ENCODE measurements at places on chromosomes 4 and X.

GRCh38 chrX:44025555-44025954, 52.4 kb upstream of the NDP start:
- no peak for DNase-seq

GRCh38 chr4:8919651-8920288, 48.1 kb upstream of the HMX1 start:
- DNase-seq = peak; percentile 14

DNA sequence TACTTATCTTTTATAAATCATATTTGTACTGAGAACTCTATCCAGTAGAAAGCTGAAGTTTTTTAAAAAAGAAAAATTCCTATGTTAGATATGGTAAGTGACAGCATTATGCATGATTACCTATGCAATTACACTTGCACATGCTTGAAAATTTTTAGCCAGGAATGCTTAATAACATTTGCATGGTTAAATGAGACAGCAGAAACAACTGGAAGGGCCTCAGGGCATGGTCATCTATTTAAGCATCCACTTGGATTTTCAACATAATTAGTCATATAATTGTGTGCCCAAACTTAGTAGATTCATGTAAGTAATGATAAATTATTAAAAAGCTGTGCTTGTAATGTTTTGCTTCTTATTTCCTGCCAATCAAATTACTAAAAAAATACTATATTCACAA, 151.9 kb downstream of the TTC29 start:
- no peak for DNase-seq

- no peak for DNase-seq
Measured at GRCh38 chrX:115402299-115402698, 112.8 kb downstream of the LUZP4 start.

DNA sequence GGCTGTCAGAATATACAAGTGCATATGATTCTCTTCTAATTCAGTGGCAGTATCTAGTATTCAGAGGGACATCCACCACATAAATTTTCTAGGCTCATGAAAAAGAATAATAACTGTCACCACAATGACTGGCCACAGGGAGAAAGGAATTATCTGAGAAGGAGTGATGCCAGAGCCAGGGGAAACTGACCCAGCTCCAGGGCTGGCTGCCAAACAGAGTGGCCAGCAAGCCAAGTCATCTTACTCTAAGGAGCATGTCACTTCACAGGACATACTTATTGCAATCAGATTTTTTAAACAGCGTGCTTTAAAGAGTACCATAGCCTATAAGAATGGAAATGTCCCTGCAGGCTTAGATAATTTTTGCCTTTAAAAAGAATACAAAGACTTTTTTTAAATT, 5.8 kb upstream of the SEPTIN11 start:
- DNase-seq = no peak

- no peak for DNase-seq
Measured at GRCh38 chr4:102683881-102684609, 76.7 kb downstream of the MANBA start.

DNA sequence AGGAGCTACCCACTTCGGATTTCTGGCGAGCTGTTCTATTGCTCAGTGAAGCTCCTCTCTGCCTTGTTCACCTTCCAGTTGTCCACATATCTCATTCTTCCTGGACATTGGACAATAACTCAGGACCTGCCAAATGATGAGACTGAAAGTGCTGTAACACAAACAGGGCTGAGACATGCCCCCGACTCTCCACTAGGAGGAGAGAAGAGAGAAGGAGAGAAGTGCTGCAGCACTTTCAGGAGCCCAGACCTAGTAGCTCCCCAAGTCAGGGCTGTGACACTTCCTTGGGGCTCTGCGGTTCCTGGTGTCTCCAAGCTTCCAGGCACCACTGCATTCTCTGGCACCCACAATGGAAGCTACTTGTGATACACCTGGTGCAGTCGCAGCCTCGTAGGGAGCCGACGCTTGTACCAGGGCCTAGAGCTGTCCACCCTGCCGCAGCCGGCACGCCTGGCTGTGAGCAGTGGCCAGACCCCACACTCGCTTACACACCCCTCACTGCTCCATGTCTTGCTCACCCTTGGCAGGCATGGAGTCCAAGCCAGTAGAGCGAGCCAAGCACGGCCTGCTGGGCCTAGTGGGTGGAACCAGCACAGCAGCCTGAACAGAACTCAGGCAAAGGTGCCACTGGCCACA, 234.9 kb downstream of the TECRL start:
- DNase-seq = no peak

DNA sequence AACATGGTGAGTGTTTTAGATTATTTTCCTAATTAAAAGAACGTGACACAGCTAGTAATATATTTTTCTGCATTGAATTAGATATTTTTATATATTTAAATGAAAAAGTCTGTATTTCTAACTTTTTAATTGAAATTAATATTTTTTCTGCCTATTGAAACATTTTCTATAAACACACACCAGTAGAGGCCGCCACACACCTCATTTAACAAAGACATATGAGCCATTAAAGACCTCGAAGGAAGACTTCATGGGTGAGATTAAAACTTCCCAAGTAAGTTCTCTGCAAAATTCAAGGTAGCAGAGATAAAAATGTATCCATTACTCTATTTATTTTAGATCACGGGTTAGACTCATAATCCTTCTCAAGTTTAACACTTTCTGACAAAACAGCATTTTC, 8.3 kb downstream of the SLITRK2 start:
- no peak for DNase-seq

- DNase-seq = no peak
Measured at GRCh38 chr4:65007841-65008439, 598.7 kb upstream of the TECRL start.

DNA sequence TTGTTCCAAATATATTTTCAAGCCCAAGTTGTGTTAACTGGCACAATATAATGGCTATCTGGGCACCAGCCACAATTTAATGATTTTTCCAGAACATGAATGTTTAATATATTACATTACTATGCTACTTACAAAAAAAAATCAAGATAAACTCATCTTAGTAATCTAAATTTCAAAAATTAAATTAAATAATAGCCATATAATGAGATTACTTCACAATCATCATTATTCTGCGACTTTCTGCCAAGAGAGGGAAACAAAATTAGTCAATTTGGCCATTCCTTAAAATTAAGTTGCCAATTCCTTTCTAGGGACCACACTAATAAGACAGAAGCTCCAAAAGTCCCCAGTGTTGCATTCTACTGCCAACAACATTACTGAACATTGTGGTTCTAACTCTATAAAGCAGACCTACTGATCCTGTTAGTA, 7.5 kb downstream of the NEK1 start:
- DNase-seq = no peak

- DNase-seq = no peak
Measured at GRCh38 chrX:109679820-109680219, 53.2 kb downstream of the ACSL4 start.

- DNase-seq = no peak
Measured at GRCh38 chrX:139094671-139095592, 383.4 kb upstream of the FGF13 start.

GRCh38 chr4:180581061-180581460, 1662.1 kb upstream of the TENM3 start:
- no peak for DNase-seq

DNA sequence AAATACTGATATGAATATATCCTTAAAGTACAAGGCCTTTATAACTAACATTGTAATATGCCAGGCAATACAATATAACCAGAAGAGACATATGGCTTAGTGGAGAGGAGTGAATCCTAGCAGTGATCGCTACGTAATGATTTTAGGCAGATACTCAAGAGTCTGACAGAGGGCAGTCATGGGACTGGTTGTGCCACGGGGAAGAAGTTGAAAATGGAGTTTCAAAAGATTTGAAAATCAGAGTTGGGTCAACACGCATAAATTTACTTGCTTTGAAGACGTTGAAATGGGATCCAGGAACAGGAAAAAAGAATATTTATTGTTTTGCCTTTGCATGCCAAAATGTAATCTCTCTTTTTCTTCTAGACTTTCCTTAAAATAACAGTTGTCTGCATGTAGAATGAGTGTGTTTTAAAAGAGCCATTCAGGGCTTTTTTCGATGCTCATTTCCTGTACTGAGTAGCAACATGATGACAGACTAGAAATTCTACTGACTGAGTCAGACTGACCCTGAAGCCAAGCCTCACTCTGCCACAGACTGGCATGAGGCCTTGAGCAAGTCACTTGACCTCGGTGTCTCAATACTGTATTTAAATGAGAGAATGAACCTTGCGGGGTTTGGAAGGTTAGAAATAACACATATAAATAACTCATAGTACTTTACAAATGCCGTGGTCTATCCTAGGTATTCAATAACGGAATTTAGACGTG, 8.1 kb upstream of the SMS start:
- DNase-seq = no peak

GRCh38 chr4:122796801-122797404, 29.7 kb upstream of the FGF2 start:
- no peak for DNase-seq

DNA sequence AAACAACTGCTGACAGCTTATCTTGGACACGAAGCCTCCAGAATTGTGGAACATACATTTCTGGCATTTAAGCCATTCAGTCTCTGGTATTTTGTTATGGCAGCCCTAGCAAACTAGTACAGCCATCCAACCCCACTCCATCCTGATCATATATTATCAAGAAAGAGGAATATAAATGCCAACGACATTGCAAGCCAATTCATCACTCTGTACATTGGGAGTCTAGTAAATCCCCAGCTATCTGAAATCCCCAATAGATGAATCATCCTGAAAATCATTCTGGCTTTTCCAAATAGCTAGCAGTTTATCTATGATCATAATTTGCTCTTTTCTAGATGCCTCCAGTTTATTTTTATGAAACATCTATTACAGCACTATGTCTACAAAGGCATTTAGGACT, 41.1 kb downstream of the FRMD7 start:
- no peak for DNase-seq

- DNase-seq = no peak
Measured at GRCh38 chr4:95159384-95159783, 389.4 kb downstream of the UNC5C start.

- DNase-seq = no peak
Measured at GRCh38 chr4:42995343-42995944, 102.9 kb downstream of the GRXCR1 start.

DNA sequence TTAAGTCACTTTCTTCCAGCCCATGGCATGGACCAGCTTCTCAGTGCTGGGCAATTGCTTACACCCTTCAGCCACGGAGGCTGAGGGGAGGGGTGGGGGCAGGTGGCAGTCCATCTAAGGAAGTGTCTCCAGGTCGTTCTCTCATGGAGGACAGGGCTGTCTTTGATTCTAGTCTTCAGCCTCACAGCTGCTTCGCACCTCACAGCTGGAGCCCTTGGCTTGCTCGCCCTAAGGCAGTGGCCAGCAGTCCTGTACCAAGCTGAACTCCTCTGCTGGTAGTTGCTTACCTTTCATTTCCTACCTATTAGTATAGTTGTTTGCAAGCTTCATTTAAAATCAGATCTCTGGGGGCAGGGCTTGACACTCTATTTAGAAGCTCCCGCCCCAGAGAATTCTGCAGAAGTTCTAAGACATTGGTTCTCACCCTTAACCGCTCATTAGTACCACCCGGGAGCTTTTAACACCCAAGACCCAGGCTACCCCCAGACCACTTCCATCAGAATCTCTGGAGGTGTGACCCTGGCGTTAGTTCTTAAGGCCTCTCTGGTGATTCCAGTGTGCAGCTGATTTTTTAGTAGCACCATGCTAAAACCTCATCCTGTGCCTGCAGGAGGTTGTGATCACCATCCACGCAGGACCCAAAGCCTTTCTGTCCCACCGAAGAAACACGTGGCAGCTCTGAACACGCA, 386.8 kb downstream of the UNC5C start:
- no peak for DNase-seq

DNA sequence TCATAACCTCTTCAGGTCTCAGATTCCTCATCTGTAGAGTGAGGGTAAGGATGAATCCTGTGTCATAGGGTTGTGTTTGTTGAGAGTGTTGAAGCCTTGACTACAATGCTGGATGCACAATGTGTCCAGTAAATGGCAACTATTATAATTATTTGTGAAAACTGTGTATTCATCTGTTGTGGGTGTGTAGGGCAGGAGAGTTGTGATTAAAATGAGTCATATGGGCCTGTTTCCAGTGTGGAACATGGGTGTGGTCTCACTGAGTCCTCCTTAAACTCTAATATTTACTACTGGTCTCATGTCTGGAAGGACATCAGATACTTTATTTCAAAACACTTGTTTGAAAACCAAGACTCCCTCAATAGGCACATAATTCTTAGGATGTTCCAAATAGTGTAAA, 208.5 kb upstream of the CASK start:
- DNase-seq = no peak
